Large intestine (tissue), 12 donors: ENCODE measurements at places on chromosomes 1 and 21. TPM values are rescaled to one million over a fixed set of nuclear protein-coding genes. Genes with fewer than 3 reads are reported as not detected.

DNA sequence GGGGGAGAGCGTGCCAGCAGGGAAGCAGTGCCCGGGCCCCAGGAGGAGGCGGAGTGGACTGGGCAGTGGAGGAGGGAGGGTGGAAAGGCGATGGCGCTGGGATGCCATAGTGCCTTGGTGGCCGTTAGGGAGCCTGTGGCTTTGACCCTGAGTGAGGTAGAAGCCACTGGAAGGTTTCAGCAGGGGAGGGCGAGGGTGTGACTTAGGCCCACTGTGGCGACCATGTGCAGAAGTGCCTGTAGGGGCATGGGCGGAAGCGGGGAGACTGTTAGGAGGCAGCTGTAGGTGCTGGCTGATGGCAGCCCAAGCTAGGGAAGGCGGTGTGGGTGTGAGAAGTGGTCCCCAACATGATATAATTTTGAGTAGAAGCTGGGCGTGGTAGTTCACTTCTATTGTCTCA, 28.2 kb downstream of the LHX4 start:
- H3K27ac ChIP-seq = no peak overlapping the region
- DNase-seq = no peak
- no peaks in the 10 kb centered on the region for H3K4me1 ChIP-seq
- peaks cover 50% of the 10 kb centered on the region for H3K27me3 ChIP-seq
- H3K36me3 ChIP-seq = no peaks in the 10 kb centered on the region

DNA sequence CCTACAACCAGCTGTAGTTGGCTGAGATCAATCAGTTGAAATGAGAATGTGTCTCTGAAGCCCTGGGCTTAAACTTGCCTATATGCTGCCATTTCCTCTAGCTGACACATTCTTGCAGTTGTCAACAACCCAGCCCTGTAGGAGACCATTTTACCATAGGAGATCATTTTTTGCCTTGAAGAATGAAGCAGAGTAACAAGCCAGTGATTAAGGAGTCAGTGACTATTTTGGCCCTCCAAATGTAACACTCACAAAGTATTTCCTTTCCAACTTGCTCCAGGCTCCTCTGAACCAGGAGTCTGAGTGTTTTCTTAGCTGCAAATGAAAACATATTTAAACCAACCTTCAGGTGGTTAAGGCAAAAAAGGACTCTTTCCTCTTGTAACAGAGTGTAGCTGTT, 183.5 kb downstream of the ZZZ3 start:
- H3K27ac ChIP-seq = no peak overlapping the region
- DNase-seq = no peak
- no peaks in the 10 kb centered on the region for H3K27me3 ChIP-seq
- no peaks in the 10 kb centered on the region for H3K36me3 ChIP-seq
- H3K4me3 ChIP-seq = no peak overlapping the region
- no peaks in the 10 kb centered on the region for H3K4me1 ChIP-seq

GRCh38 chr21:21076491-21076890, 78.3 kb downstream of the NCAM2 start:
- no peak overlapping the region for H3K27ac ChIP-seq
- H3K36me3 ChIP-seq = no peaks in the 10 kb centered on the region
- H3K27me3 ChIP-seq = no peaks in the 10 kb centered on the region
- no peak overlapping the region for H3K4me3 ChIP-seq

GRCh38 chr1:234647245-234647644, 37.3 kb upstream of the IRF2BP2 start:
- no peak for DNase-seq
- no peaks in the 10 kb centered on the region for H3K36me3 ChIP-seq
- no peak overlapping the region for H3K27ac ChIP-seq
- no peaks in the 10 kb centered on the region for H3K27me3 ChIP-seq

The CD1B gene
- not detected for polyA plus RNA-seq
